ENCODE measurements at places on chromosomes 12 and 14. TPM values are rescaled to one million over a fixed set of nuclear protein-coding genes. Genes with fewer than 3 reads are reported as not detected.
A peak's percentile ranks its signal among the peaks of the same experiment; 100 is the strongest.

- no peak for DNase-seq
Observed at GRCh38 chr14:103519837-103520212, 2.8 kb downstream of the CKB start.

- no peak for DNase-seq
Observed at GRCh38 chr12:67483871-67484554, 164.5 kb upstream of the DYRK2 start.

DNA sequence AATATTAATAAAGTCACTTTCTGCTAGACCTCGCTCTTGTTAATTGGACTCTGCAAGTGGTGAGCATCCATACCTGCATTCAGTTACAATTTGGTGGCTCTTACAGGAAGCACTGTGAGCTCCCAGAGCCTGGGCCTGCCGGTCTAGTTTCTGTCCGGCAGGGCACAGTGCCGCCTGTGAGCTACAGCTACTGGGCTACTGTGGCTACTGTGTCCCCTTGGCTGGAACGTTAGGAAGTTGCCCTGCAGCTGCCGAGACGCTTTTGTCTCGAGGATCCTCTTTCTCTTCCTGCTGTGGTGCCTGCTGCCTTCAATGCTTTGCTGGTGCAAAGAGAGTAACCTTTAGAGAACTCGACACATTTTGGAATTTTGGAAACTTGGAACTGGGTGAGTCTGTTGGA lies 44.6 kb upstream of the PTGDR start:
- DNase-seq: no peak

DNA sequence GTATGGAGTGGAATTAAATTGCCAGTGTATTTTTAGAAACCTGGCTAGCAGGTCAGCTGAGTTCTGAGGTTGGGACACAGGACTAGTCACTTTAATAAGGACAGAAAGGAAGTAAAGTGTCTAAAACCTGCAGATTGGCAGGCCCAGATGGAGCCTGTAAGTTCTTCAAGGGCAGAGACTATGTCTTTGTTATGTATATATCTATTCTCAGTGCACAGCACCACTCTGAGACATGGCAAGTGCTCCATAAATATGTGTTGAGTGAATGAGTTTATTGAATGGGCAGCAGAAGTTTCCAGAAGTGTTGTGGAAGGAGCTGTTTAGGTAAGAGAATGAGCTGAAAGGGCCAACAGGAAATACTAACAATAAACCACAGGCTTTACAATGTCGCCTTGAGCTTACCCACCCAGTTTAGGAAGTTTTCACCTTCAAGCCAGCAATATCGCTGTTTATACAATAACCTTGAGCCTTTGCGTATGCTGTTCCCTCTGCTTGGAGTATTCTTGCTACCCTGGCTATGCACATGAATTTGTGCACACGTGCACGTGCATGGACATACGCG lies 109.5 kb upstream of the TMPO start:
- no peak for DNase-seq

GRCh38 chr14:62921466-62921865 lies 123.8 kb downstream of the KCNH5 start:
- peak; percentile 22 for DNase-seq

DNA sequence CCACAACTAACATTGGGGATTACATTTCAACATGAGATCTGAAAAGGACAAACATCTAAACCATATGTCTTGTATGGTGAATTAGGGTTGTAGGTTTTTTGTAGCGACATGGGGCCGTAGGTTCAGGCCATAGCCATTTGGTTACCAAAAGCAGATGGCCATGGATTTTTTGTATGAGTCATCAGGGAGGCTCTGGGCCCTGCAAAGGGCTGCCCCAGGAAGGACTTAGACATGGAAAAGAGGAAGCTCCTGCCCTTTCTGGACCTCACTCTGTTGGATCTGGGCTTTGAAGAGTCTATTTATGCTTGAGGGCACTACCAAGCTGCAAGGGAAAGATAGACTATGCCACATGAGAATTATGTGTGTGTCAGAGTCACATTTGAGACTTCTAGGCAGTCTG lies 89.3 kb upstream of the DHRS4 start:
- no peak for DNase-seq

DNA sequence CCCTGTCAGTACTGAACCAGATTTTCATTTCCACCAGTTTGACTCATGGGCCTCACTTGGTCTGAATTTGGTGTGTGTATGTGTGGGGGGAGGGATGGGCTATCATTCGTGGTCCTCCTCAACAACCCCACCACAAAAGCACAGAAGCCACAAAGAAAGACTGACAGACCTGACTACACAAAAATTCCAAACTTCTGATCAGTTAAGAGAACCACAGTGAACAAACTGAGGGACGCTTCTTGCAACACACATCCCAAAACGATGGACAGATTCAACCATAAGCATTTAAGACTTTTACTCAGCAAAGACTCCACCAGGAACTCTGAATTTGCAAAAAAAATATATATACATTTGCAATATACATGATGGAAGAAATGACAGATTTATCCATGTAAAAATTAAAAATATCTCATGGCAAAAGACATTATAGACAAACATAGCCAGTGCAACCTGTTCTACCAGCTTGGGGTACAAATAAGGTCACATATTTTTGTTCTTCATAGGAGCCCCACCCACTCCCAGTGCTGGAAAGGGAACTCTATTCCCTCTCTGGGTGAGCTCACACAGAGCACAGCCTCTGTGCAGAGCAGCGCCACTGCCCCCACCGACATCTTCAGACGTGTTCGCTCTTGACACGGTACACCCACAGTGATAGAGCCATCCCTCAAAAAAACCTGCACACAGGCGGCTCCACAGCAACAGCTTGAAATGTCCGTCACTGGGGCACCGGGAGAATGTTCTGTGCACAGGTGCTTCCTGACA lies 49.7 kb downstream of the JAG2 start:
- no peak for DNase-seq

- DNase-seq: no peak
Observed at GRCh38 chr12:109020146-109020795, 597 bp downstream of the SVOP start.

GRCh38 chr14:71588576-71589215 lies 343.5 kb upstream of the RGS6 start:
- DNase-seq: no peak

DNA sequence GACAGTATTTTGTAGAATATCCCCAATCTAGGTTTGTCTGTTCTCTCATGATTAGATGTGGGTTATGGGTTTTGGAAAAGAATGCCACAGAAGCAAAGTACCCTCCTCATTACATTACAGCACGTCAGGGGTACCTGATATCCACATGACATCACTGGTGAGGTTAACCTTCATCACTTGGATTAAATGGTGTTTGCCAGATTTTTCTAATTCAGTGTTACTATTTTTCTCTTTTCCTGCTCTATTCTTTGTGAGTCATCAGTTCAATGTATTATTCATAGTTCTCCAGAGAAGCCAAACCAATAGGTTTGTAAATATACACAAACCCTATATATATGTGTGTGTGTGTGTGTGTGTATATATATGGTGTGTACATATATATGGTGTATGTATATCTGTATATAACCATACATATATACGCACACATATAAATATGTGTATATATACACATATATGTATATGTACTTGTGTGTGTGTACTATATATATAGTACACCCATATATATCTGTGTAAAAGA lies 131.4 kb downstream of the LMNTD1 start:
- peak; percentile 24 for DNase-seq

DNA sequence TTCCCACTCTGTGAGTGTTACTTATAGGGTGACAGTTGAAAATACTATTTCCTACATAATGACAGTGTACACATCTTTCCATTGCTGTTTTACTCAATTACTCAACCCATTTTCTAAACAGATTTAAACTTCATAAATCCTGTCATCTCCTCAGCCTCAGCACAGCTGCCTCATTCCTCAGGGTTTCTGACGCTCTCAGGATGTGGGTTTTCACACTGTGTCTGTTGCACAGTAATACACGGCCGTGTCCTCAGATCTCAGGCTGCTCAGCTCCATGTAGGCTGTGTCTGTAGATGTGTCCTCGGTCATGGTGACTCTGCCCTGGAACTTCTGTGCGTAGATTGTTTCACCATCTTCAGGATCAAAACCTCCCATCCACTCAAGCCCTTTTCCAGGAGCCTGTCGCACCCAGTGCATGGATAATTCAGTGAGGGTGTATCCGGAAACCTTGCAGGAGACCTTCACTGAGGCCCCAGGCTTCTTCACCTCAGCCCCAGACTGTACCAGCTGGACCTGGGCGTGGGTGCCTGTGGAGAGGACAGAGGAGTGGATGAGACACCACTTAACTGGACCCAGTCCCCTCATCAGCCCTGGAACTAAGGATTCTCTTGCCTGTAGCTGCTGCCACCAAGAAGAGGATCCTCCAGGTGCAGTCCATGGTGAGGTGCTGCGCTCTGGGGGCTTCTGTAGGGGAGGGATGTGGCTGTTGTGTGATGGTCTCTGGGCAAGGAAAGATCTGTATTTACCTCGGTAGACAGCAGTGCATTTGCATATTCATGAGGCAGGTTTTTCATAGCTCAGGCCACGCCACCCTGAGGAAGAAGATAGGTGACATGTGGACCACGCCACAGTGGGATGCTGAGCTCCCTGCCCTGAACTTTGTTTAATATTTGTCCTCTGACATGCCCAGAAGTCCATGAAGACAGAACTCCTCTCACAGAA lies 750.2 kb downstream of the TMEM121 start:
- no peak for DNase-seq

- no peak for DNase-seq
Observed at GRCh38 chr12:6198556-6198955, 1.6 kb upstream of the CD9 start.

DNA sequence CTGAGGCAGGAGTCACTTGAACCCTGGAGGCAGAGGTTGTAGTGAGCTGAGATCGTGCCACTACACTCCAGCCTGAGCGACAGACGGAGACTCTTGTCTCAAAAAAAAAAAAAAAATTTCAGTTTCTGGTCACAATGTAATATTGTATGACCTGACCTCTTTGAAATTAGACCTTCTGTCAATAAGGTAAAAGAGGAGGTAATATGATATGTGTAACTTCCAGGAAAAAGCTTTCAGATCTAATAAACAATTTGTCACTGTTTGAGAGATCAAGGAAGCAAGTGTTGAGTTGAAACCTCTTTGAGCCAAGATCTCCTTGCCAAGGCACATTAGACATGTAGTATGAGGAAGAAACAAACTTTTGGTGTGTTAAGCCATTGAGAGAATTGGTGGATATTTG lies 101.7 kb upstream of the ATF7IP start:
- DNase-seq: no peak

- no peak for DNase-seq
Observed at GRCh38 chr12:5059358-5059757, 15.7 kb downstream of the KCNA5 start.

Gene UNC119B
- total RNA-seq: 8.4 TPM

Gene RERGL
- total RNA-seq: not detected

Gene CEBPE
- total RNA-seq: not detected

Gene ACSM4
- not detected for total RNA-seq

Gene TC2N
- under 0.01 TPM for total RNA-seq

Gene VPS37B
- total RNA-seq: 8.6 TPM

Gene PLCZ1
- not detected for total RNA-seq

Gene SDR9C7
- not detected for total RNA-seq

Gene EFS
- 2.2 TPM for total RNA-seq

Gene C3AR1
- 0.28 TPM for total RNA-seq

Gene ASB2
- total RNA-seq: 0.54 TPM

Gene PLEKHG7
- under 0.01 TPM for total RNA-seq

Gene FGF6
- not detected for total RNA-seq

Gene FGD4
- total RNA-seq: 10.3 TPM

All from IMR-90 (cell line).